ENCODE measurements at places on chromosomes 12 and 14.

DNA sequence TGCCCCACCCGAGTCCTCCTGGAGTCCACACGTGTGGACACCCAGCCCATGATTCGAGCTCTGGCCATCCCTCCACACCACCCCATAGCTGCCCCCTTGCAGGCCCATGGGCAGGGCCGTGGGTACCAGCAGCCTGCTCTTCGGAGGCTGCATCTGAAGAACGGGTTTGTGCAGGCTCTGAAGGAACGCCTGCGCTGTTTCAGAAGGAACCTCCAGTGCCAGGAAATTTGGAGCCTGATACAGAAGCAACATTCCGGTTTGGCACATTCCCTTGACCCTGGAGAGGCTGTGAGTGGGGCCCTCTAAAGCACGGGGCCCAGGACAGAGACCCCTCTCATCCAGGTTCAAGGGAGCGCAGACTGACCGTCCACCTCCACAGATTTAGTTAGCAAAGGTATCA, 57.0 kb downstream of the ZNF664 start:
- no peak for DNase-seq

DNA sequence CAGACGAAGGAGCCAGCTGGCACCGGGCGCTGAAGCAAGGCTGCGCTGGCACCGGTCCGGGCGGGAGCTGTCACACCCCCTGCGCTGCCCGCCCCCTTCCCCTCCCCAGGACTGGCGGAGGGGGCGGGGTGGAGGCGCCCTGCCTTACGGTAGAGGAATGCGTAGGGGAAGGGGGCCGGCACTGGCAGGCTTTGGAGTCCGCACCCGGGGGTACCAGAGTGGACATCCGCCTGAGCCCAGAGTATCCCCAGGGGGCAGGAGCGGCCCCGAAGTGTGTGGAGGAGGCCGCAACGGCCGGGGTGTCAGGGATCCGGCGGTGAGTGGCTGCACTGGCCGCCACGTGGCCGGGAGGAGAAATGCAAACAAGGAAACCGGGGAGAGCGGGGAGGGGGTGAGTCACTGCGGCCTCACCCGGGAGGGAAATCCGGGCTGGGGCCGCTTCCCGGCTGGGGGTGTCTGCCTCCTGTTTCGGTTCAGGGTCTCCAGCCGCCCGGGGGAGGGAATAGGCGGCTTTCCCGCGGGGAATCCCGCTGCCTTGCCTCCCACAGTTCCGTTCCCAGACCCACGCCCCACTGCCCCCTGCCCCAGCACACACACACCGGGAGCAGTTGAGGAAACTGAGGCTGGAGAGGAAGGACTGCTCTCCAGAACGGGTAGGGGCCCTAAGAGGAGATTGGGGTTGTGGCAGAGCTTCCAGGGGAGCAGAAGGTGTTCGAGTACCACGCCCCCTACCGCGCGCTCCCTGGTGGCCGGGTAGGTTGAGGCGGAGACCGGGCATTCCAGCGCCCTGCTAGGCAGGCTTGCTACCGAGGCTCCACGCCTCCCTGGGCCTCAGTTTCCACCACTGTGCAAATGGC, at the start of gene RAPGEF3:
Gene RAPGEF3, minus strand, starts transcription at position 47 of the 857 bp plus-strand sequence. CDS start 324 bp downstream, outside the sequence.
- no peak for DNase-seq

GRCh38 chr14:104431929-104432541, 147.5 kb upstream of the C14orf180 start:
- DNase-seq, result no peak

- no peak for DNase-seq
Measured at GRCh38 chr14:61429316-61429715, 107.9 kb downstream of the PRKCH start.

DNA sequence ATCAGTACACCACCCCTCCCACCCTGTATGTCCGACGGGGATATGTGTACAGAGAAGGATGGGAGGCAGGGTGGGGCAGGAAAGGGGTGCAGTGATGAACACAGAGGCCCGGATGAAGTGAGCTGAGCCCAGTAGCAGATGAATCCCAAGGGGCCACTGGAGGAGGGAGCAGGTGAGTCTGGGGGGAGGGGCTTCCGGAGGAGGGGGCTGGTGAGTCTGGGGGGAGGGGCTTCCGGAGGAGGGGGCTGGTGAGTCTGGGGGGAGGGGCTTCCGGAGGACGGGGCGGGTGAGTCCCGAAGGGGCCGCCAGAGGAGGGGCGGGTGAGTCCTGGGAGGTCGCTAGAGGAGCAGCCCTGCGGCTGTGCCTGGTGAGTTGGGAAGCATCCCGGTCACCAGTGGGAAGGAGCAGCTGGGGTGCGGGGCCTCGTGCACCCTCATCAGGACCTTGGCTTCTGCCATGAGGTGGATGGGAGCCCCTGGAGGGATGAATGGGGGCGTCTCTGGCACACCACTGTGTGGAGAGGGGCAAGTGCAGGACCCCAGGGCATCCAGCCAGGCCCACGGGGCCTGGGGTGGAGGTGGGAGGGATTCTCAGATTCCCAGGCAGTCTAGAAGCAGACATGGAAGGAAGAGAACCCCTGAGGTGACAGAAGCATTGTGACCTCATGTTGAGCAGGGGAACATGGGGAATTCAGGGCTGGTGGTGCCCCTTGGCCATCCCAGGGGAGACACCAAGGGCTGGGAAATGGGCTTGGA, 14.0 kb downstream of the BEGAIN start:
- DNase-seq, result no peak

DNA sequence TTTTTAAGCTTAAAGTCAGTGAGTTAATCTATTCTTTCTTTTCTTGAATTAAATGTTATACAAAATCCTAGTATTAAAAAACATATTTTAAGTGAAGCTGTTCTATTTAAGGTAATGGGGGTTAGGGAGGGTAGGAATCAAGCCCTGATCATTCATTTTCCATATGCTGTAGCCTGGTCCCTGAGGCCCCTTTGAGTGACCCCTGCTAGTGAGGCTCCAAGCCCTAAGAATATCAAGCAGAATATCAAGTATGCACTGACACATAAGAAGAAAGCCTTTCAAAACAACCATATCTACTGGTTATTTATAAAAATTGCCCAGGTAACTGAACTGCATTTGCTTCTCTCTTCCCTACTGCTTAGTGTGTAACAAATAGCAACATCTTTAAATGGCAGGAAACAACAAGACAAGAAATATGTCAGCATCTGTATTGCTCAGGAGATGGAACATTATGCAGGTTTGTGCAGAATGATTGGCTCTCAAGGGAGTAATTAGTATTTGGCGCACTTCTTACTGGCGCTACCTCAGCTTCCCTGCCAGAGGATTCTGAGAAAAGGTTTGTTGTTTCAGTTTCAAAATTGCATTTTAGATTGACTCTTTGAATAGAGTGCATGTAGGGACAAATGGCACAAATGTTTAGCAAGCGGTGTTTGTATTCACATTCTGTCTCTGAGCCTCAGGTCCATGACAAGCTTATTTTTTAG, 223.0 kb downstream of the DUSP6 start:
- DNase-seq, result no peak

DNA sequence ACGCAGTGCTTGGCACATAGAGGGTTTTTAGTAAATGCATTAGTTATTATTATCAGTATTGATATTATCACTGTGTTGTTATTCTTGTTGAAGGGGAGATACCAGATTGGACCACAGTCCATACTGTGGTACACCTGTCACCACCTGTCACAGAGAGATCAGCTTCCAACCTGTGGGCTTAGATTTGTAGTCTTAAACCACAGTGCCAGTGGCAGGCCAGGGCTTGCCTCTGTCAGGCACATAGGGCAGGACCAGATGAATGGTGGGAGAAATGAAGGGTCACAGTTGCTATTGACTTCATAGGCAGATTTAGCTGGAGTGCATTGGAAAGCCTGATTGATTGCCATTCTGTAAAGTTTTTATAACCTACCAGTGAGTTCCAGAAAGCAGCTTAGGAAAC, 35.1 kb downstream of the ARL1 start:
- DNase-seq, result no peak

- no peak for DNase-seq
Measured at GRCh38 chr12:106985479-106985878, 1.5 kb downstream of the MTERF2 start.

DNA sequence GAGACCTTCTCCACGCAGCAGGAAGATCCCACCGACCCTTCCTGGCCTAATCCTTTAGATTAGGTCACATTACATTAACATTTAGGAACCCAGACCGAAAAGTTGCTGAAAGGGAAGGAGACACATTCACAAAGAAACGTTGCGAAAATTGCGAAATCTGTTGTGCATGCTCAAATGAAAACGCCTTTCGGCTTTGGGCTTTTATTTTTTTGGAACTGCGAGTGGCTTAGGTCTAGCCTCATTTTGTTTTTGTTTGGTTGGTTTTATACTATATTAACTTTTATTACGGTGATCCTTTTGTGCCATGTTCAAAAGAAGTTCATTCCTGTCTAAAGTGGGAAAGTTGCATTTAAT, 1.5 kb downstream of the MYF6 start:
- DNase-seq, result no peak

GRCh38 chr12:89493670-89494302, 30.8 kb downstream of the GALNT4 start:
- no peak for DNase-seq

- no peak for DNase-seq
Measured at GRCh38 chr14:104461676-104462449, 117.7 kb upstream of the C14orf180 start.

- no peak for DNase-seq
Measured at GRCh38 chr12:4246116-4246515, 27.4 kb upstream of the CCND2 start.

GRCh38 chr12:20808521-20808920, 2.0 kb upstream of the SLCO1B3 start:
- DNase-seq, result no peak

DNA sequence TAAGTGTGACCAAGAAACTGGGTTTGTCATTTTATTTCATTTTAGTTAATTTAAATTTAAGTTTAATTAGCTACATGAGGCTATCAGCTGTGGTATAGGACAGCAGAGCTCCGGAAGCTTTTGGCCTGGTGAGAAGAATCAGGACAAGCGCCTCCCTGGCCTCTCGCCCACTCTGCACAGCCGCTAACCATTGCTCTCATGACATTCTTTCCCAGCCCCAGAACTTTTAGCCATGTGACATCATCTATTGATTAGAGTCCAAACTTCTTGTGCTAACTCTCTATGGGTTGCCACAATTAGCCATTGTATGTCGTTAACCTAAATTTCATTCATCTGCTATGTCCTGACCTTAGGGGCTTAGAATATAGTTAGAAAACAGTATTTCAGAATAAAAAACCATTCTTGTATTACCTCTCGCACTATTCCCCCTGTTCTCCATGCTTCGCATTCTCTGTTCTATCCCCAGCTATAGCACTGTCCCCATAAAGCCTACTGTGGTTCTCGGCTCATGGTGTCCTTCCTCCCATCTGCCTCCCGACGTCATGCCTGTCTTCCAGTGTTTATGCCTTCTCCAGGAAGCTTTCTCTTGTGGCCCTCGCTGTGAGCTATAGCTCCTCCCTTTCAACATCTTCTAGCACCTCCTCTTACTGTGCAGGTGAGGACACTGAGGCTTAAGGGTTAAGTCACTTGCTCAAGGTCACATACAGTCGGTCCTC, 23.5 kb downstream of the SSH1 start:
- DNase-seq, result no peak

- no peak for DNase-seq
Measured at GRCh38 chr12:32877601-32878459, 18.7 kb downstream of the PKP2 start.

DNA sequence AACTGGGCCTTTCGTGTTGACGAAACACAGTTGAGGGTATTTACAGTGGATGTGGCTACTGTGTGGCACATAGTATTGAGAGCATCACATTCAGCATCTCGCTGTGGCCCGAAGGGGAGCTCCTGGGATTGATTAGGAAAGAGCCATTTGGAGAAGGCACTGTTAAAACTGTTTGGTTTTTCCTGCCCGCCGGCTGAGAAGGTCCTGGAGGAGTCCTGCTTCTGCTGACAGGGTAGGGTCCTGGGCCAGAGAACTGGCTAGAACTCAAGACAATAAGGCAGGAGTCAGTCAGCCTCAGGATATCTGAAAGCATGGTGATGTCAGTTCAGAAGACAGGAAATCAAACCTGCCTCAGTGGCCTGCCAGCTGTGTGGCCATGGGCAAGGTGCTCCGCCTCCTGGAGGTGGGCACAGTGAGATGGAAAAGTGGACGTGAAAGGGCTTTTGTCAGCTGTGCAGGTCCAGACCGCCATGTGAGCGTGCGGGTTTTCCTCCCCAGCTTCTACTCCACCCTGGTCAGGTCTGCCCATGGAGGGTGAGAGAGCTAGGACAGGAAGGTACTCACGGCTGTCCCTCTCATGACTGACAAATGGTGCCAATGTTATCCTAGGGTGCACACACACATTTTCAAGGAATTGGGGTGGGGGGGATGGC, 92.3 kb downstream of the NTF3 start:
- no peak for DNase-seq

- DNase-seq, result no peak
Measured at GRCh38 chr14:24897793-24898192, 152.2 kb downstream of the STXBP6 start.

DNA sequence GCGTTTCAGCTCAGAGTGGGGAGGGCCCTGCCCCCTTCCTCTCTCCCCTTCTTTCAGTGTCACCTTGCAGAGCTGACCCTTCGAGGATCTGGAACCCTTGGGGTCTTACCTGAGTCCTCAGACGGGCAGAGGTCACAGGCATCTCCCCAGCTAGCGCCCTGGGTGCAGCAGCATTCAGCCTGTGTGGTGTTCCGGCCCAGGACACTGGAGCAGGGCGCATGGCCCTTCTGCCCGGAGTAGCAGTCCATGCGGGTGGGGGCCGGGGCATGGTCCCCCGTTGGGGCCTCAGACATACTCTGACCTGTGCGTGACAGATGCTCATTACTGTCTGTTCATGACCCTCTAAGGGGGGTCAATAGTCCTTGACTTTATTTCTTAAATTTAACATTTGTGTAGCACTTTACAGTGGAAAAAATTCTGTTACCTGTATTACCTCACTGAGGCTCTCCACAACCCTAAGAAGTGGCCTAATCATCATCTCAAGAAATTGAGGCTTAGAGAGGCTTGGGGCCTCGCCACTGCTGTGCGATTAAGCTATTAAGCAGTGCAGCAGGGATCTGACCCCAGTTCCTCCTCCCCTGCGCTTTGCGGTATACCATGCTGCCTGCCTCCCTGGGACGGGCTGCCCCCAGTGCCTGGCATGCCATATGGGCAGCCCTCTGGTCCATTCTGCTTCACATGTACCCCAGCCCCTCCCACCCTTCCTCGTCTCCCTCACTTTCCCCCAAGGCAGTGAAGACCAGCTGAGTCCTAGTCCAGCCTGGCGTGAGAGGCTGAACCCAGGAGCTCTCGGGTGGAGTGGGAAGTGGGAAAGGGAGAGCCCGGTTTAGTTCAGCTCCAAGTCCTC, 11.5 kb downstream of the ISCA2 start:
- no peak for DNase-seq

DNA sequence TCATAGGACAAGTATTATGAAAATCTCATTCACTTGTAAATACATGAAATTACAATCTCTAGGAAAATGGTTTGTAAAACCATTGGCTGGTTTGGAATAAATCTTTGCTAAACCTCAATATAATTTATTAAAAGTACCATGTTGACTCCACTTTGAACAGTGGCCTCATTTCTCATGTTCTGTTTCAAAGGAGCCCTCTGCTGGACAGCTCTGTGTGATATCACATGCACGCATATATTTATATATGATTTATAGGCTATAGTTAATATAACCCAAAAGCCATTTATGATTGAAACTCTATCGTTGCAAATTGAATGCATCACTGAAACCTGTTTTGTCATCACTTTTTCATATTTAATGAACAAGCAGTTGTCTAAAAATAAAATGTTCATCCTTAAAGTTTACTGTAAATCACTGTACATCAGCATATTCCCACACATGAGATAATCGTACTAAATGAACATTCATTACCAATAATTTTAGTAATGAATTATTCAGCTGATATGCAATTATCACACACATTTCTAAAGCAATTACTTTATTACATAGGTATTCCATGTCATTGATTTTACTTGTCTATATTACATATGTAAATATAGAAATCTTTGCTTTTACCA, 493.8 kb downstream of the NPAS3 start:
- no peak for DNase-seq

Measured in AG04449 (cell line).